ENCODE measurements at places on chromosomes 6 and 20. TPM values are rescaled to one million over a fixed set of nuclear protein-coding genes. Genes with fewer than 3 reads are reported as not detected.

Gene OXT
- total RNA-seq: 3.0 TPM

Gene ZNF391
- 2.9 TPM for total RNA-seq

- DNase-seq: no peak
- no peaks in the 10 kb centered on the region for H3K27me3 ChIP-seq
- no peaks in the 10 kb centered on the region for H3K4me1 ChIP-seq
- H3K27ac ChIP-seq: no peak overlapping the region
- no peaks in the 10 kb centered on the region for H3K36me3 ChIP-seq
Measured at GRCh38 chr6:39958947-39959346, 24.7 kb upstream of the MOCS1 start.

Gene PRKN
- 3.4 TPM for total RNA-seq

Gene COL21A1
- not detected for total RNA-seq

Gene DDRGK1
- 76.3 TPM for total RNA-seq

Gene CLVS2
- not detected for total RNA-seq

Gene BANF2
- total RNA-seq: not detected

GRCh38 chr6:106517706-106518105 is 111.6 kb downstream of the RTN4IP1 start:
- peak overlapping the region; percentile 93 for H3K27ac ChIP-seq
- H3K4me1 ChIP-seq: peaks cover 59% of the 10 kb centered on the region
- no peaks in the 10 kb centered on the region for H3K27me3 ChIP-seq
- no peak for DNase-seq

Gene FAM83B
- not detected for total RNA-seq

DNA sequence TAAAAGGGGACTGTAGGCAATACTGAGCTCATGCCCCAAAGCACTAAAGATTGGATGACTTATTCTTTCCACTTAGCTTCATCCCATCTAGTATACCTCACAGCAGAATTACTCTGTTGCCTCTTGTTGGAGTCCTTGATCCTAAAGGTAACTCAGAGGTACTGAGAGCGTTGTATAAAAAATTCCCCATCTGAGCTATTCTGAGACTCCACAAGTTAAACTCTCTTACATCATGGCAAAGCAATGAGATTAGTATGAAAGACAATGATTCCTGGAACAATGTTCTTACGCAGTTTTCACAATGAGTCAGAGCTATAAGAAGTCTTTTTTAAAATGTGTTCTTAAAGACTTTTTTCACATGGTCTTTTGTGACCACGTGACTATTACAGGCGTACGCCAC is 370.1 kb downstream of the ADGRB3 start:
- no peak overlapping the region for H3K4me3 ChIP-seq
- no peak overlapping the region for H3K27ac ChIP-seq
- no peaks in the 10 kb centered on the region for H3K27me3 ChIP-seq
- DNase-seq: no peak
- no peaks in the 10 kb centered on the region for H3K4me1 ChIP-seq
- no peaks in the 10 kb centered on the region for H3K36me3 ChIP-seq

DNA sequence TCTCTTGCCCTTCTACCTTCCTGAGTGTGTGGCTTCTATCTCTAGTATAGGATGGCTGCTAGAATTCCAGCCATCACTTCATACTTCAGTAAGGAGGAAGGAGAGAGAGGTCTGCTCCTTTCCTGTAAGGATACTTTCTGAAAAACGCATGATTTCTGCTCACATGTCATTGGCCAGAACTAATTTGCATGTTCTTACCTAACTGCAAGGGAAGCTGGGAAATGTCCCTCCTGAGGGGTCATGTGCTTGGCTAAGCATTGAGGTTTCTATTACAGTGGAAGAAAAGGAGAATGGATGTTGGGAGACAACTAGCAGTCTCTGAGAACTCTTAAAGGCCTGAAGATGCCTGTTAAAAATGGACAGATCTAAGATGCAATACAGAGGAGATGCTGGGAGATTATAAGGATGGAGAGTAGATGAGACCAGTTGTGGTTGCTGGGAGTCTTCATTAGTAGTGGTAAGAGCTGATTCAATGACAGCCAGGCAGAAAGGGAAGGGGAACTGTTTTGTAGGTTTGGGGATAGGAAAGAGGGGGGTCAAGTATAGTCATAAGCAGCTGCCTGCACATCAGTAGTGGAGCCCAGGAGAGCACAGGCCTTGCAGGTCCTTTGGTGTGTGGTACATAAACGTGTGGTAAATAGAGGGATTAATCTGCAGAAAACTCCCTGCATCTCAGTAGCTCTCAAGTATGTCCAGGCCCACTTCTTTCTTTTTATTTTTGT is 20.2 kb downstream of the CDS2 start:
- H3K4me3 ChIP-seq: no peak overlapping the region
- H3K27me3 ChIP-seq: no peaks in the 10 kb centered on the region
- H3K36me3 ChIP-seq: no peaks in the 10 kb centered on the region
- no peak overlapping the region for H3K27ac ChIP-seq
- no peak for DNase-seq

DNA sequence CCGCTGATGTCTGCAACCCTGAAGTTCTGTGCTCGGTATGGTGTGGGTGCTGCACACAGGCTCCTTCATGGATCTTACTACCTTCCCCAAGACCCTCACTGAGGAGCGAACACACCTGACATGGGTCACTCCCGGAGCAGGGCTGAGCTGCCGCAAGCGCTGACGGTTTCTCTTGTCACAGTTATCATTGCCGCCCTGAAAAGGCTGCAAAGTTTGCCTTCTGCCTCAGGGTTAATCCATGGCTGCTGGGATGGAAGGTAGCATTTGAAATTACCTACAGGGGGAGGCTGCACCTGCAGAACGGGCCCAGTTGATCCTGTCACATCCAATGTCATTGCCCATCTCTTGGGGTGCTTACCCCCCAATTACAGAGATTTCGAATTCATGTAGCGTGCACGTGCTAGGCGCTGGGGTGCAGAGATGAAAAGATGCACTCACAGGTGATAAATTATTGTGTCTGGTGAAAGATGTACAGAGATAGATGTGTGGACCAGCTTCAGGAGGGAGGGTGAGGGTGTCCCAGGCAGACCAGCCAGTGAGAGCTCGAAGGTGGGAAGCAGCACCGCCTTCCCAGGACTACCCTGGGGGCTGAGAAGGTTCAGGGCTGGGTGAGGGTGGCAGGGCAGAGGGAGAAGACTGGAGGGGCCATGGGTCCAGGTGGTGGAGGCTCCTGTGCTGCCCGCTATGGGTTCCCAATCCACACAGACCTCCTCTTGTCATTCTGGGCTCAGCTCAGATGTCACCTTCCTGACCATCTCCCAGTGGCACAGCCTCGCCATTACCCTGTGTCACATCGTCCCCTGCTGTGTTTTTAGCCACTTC is 120.1 kb downstream of the SYCP2 start:
- H3K4me3 ChIP-seq: no peak overlapping the region
- DNase-seq: no peak
- no peaks in the 10 kb centered on the region for H3K4me1 ChIP-seq
- no peaks in the 10 kb centered on the region for H3K36me3 ChIP-seq
- H3K27me3 ChIP-seq: peaks cover 13% of the 10 kb centered on the region

Gene AKAP12
- total RNA-seq: 0.16 TPM

- no peak overlapping the region for H3K27ac ChIP-seq
- no peaks in the 10 kb centered on the region for H3K36me3 ChIP-seq
- no peak overlapping the region for H3K4me3 ChIP-seq
- DNase-seq: no peak
- peaks cover 3% of the 10 kb centered on the region for H3K4me1 ChIP-seq
- no peaks in the 10 kb centered on the region for H3K27me3 ChIP-seq
Measured at GRCh38 chr6:33716890-33717632, 5.6 kb upstream of the UQCC2 start.

DNA sequence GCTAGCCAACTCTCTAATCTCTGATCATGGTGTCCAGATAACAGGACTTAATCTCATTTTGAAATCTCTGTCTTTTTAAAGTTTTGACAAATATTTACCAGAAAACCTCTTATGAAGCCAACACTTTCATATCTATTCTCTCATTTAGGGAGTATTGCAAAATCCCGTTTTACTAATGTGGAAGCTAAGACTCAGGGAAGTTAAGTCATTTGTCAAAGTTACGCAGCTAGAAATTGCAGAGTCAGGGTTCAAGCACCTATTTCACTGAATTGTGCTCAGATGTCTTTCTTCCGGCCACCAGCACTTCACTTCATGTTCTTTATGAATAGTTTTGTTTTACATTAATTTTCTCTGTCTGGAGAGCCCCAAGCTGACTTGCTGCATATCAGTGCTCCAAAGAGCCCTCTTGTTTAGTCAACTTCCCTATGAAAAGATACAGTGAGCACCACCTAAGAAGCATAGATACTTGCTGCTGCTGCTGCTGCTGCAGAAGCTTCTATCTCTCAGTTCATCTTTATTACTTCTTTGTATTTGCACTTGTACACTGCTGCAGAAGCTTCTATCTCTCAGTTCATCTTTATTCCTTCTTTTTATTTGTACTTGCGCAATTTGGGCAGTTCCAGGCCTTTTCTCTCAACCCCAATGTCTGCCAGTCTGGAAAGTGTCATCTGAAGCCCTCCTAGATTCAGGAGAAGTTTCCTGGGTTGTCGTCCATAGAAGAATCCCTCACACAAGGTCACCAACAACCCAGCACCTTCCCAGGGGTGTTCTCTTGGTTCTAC is 329.7 kb downstream of the MAFB start:
- no peaks in the 10 kb centered on the region for H3K36me3 ChIP-seq
- H3K27me3 ChIP-seq: no peaks in the 10 kb centered on the region
- no peak overlapping the region for H3K4me3 ChIP-seq
- no peak for DNase-seq

DNA sequence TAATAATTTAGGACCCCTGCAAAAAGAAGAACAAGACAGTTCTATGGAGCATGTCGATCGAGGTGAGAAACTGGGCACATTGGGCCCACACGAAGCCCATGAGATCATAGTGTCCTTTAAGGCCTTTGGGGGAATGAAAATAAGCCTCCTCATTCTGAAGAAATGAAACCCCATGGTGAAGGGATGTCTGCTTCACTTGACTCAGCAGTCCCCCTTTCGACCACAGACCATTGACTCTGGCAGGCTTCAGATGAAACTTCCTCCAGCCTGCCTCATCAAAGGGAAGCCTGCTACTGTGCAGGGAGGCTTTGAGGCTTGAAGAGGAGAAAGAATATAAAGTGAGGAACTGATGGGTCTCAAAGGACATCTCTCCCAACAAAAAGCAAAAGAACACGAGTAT is 144.2 kb upstream of the FBXL4 start:
- no peaks in the 10 kb centered on the region for H3K36me3 ChIP-seq
- H3K4me3 ChIP-seq: no peak overlapping the region
- no peaks in the 10 kb centered on the region for H3K4me1 ChIP-seq
- DNase-seq: no peak

DNA sequence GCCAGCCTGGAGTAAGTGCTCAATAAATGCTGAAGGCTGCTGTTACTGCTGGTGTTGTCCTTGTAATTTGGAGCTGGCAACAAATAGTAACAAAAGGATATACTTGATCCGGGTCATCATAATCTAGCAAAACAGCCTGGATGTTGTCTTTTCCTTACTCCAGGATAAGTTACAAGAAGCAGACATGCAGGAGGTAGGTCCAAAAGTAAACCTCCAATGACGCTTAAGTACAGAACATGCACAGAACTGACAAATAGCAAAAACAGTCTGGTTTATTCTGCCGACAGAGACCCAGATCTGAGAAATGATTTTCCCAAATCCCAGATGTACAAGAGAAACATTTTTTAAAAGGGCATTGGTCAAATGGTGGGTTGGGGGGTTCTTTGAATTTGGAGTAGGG is 93.0 kb upstream of the KCNK16 start:
- H3K27ac ChIP-seq: no peak overlapping the region
- H3K4me1 ChIP-seq: no peaks in the 10 kb centered on the region
- DNase-seq: no peak
- H3K36me3 ChIP-seq: no peaks in the 10 kb centered on the region

Gene NOX3
- not detected for total RNA-seq

Gene RIMS4
- not detected for total RNA-seq

DNA sequence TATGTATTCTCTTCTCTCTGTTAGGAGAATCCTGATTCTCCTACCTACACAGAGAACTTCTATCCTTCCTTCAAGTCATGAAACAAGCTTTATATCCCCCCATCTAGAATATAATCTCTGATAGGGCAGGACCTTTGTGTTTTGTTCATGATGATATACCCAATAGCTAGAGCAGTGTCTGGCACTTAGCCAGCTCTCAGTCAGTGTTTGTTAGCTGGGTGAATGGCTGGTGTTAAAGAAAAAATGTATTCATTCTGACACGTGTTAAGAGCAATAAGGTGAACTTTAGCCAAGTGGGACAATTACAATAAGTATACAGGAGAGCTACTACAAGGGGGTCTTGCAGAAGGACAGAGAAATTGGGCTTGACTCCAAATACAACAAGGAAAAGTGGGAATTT is 34.3 kb upstream of the TNFRSF21 start:
- DNase-seq: no peak
- no peaks in the 10 kb centered on the region for H3K36me3 ChIP-seq
- no peak overlapping the region for H3K27ac ChIP-seq
- H3K27me3 ChIP-seq: no peaks in the 10 kb centered on the region

GRCh38 chr6:111450087-111450486 is 32.9 kb downstream of the REV3L start:
- H3K4me3 ChIP-seq: no peak overlapping the region
- H3K36me3 ChIP-seq: no peaks in the 10 kb centered on the region
- H3K27ac ChIP-seq: no peak overlapping the region
- H3K4me1 ChIP-seq: no peaks in the 10 kb centered on the region

DNA sequence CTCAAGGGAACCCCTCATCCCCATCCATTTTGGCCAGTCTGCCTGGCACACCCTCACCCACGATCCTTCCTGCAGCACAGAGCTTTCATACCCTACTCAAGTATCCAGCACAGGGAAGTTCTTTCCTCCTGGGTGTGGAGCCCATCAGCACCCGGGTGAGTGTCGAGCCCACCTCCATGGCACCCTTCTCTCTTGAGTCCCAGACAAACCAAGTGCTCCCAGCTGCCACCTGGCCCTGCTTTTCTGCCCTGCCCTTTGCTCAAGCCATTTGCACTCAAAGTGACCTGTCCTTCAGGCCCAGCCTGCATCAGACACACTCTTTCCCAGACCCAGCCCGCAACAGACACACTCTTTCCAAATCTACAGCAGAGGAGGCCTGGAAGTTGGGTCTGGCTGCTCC is 257.2 kb downstream of the DLL1 start:
- no peaks in the 10 kb centered on the region for H3K27me3 ChIP-seq
- H3K36me3 ChIP-seq: no peaks in the 10 kb centered on the region
- DNase-seq: no peak
- H3K4me1 ChIP-seq: no peaks in the 10 kb centered on the region
- H3K4me3 ChIP-seq: no peak overlapping the region
- H3K27ac ChIP-seq: no peak overlapping the region

DNA sequence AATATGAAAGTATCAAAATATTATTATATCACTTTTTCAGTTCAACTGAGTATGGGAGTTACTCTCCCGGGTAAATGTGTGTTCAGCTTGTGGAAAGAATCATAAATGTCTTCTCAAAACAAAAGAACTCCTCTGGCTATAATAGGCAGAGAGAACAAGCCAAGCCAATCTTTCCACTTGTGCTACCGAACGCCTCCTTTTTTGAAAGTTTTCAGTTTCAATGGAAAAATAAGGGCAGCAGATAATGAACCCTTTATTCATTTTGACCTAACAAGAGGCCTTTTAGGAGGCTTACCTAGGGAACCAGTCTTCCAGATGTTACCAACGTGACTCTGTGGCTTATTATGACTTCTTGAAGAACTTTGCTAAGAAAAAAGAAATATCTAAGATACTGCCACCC is 67.5 kb downstream of the PDE7B start:
- DNase-seq: no peak
- no peaks in the 10 kb centered on the region for H3K4me1 ChIP-seq
- H3K27ac ChIP-seq: no peak overlapping the region
- H3K36me3 ChIP-seq: no peaks in the 10 kb centered on the region

- no peak overlapping the region for H3K4me3 ChIP-seq
- no peaks in the 10 kb centered on the region for H3K4me1 ChIP-seq
- no peak for DNase-seq
- no peaks in the 10 kb centered on the region for H3K36me3 ChIP-seq
Measured at GRCh38 chr6:39896701-39897100, 37.6 kb downstream of the MOCS1 start.
